ENCODE measurements at places on chromosomes 6 and 20.

- no peak for DNase-seq
These were observed 24.8 kb downstream of the C6orf62 start for GRCh38 chr6:24694198-24694597.

DNA sequence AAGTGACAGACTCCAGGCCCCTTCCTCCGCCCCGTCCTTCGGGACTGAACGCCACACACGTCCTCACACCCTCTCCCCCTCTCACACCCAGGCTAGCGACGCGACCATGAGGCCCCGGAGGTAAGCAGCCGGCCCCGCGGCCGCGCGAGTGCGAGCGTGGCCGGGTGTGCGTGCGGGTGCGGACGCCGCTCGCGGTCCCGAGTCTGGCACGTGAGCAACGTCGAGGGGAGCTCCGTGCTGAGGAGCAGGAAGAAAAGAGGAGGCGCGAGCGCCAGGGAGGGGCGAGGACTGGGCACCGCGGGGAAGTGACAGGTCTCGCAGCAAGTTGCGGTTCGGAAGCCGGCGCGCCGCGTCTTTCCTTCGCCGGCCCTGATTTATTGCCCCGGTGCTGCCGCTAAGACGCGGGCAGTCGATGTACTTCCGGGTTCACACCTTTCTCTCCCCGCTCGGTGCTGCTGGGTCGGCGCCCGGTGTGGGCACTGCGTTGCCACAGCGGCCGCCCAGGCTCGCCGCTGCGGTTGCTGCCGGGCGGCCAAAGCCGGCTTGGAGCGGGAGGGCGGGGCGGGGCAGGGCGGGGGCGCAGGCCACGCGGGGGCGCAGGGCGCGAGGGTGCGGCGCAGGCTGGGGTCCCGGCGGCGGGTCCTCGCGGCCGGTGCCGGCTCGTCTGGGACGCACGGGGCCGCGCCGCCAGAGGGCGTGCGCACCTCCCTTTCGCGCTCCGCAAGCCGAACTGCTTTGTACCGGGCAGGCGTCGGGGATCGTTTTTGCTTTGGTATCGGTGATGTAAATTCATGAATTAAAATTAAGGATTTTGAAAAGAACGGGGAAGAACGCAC is 15.8 kb upstream of the LIN28B start:
- peak; percentile 73 for DNase-seq

GRCh38 chr6:170006071-170006899 is 254.9 kb downstream of the ERMARD start:
- DNase-seq: no peak

DNA sequence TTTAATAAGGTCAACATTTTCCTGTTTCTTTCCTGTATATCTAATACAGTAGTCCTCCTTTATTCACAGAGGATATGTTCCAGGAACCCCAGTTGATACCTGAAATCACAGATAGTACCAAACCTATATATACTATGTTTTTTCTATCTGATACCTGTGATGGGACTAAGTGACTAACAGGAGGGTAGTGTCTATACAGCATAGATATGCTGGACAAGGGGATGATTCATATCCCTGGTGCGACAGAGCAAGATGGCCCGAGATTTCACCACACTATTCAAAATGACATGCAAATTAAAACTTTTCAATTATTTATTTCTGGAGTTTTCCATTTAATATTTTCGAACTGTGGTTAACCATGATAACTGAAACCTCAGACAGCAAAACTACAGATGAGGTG is 281.1 kb downstream of the LAMA2 start:
- no peak for DNase-seq

- DNase-seq: no peak
These were observed 153.2 kb upstream of the TAB2 start for GRCh38 chr6:149164199-149164750.

- no peak for DNase-seq
These were observed 46.0 kb downstream of the SERAC1 start for GRCh38 chr6:158122048-158122447.

- DNase-seq: no peak
These were observed 32.7 kb downstream of the CD109 start for GRCh38 chr6:73728548-73729205.

DNA sequence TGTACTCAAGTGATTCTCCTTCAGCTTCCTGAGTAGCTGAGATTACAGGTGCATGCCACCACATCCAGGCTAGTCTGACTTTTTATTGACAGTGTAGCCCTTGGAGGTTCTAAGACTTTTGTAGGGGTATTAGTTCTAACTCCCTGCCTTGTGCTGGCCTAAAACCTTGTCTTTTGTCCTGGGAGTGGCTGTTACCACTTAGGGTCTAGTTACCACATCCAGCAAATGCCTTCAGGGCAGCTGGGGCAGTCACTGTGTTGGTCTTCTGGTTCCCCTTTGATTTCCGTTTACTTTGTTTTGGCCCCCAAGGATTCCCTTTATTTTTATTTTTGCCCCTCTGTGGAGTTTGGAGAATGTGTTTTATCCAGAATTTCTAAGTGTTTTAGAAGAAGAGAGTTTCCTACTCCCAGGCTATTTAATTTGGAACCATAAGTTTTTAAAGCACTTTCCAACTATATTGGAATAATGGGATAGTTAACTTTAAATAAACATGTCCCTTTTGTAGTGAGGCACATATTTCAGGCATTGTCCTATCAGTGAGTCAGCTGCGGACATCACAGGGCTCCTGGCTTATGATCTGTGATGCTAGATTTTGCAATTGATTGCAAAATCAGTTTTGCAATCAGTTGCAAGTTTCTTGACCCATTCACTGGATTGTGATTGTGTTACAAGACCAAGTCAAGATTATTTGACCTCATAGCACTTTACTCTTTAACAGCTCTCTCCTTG is 25.0 kb downstream of the IL22RA2 start:
- no peak for DNase-seq

- no peak for DNase-seq
These were observed 176.4 kb downstream of the TBC1D32 start for GRCh38 chr6:121157906-121158305.

GRCh38 chr20:20677186-20677585 is 35.3 kb downstream of the RALGAPA2 start:
- no peak for DNase-seq

GRCh38 chr6:6560909-6561308 is 27.6 kb upstream of the LY86 start:
- no peak for DNase-seq

- peak; percentile 58 for DNase-seq
These were observed 108.1 kb downstream of the BCKDHB start for GRCh38 chr6:80214436-80215022.

- peak; percentile 52 for DNase-seq
These were observed 151.4 kb downstream of the ID4 start for GRCh38 chr6:19988555-19988954.

GRCh38 chr6:130893277-130893676 is 66.1 kb downstream of the SMLR1 start:
- DNase-seq: no peak

- DNase-seq: no peak
These were observed 97.1 kb upstream of the MRPS10 start for GRCh38 chr6:42314571-42315258.

- no peak for DNase-seq
These were observed 16.2 kb downstream of the ARFGEF2 start for GRCh38 chr20:48937674-48938073.

- no peak for DNase-seq
These were observed 7.3 kb downstream of the NAPB start for GRCh38 chr20:23413862-23414422.

DNA sequence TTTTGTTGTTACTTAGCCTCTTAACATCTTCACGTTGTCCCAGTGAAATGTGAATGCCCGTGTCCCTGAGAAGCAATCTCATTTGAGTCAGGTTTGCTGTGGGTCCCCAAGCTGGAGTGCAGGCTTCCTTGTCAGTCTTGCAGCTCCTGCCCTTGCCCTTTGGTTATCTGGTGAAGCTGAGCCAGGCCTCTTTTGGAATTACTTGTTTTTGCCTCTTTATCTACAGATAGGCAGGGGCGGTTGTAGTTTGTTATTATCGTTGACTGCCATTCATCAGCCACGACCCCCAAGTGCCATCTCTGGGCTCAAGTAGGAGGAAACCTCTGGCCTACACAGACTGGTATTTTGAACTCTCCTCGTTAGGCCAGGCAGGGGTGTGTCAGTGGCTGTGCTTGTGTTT is 2.2 kb downstream of the TMEM14C start:
- no peak for DNase-seq

DNA sequence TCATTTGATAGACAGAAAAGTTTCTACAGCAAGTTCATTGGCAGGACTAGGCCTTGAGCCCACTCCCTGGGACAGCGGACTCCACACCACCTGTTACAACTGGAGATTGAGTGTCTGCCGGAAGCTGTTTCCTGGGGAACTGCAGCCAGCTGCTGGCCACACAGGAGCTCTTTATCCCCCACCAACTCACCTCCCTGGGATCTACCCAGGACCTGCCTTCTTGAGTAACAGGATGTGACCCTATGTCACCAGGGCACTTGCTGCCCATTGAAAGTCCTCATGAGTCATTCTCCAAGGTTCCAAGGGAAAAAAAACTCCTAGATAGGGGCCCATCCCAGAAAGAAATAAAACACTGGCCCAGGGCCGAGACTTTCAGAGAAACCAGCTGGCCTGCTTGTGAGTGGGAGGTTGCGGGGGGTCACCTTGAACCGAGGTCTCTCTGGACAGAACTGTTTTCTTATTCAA is 37.4 kb upstream of the SLC9A8 start:
- peak; percentile 43 for DNase-seq

DNA sequence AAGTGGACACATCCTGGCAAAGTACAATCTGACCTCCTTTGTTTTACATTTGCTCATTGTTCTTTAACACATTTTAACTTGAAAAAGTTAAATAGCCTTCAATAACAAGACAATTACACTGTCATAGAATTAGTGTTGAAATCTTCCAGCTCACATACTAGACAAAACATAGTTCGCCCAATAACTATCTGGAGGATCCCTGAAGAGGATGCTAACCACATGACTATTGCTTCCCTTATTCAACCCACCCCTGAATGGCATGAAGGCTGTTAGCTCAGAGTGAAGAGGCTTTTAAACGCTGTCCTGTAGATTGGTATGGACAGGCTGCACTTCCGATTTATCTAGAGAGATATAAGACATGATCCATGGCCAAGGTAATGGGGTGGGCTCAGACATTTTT is 15.0 kb upstream of the DSE start:
- DNase-seq: no peak

- no peak for DNase-seq
These were observed 720.7 kb upstream of the ADGRB3 start for GRCh38 chr6:67914419-67914818.

All from iPS-NIHi11 (cell line).